ENCODE measurements at places on chromosomes 5 and 9.
A peak's percentile ranks its signal among the peaks of the same experiment; 100 is the strongest.

DNA sequence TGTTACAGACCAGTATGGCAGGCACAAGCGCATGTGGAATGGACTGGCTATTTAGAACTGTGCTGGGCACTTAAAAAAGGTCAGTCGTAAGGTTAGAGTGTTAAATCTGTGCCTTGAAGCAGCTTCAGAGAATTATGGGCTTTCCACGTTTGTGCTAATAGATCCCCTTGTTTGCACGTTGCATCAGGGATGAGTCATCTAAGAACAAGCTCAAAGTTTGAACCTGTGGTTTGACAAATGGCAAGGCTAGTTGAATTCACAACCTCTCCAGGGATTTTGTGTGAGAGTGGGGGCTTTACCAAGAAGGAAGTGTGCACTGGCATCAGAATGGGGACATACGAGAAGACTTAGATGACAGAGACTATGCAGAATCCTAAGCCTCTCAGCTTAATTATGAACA lies 249.6 kb downstream of the IRX1 start:
- DNase-seq, result no peak

DNA sequence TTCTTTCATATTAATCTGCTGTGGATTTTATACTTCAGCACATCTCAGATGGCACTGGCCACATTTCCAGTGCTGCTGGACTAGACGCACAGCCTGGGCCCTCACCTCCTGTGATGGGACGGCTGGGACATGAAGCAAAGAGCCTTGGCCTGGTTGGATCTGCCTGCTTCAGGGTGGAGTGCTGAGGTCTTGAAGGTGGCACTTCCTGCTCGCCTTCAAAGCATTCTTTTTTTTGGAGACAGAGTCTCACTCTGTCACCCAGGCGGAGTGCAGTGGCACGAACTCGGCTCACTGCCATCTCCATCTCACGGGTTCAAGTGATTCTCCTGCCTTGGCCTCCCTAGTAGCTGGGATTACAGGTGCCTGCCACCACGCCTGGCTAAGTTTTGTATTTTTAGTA lies 73.1 kb downstream of the RAPGEF1 start:
- no peak for DNase-seq

- DNase-seq, result no peak
Observed at GRCh38 chr9:126965077-126965476, 50.5 kb downstream of the RALGPS1 start.

DNA sequence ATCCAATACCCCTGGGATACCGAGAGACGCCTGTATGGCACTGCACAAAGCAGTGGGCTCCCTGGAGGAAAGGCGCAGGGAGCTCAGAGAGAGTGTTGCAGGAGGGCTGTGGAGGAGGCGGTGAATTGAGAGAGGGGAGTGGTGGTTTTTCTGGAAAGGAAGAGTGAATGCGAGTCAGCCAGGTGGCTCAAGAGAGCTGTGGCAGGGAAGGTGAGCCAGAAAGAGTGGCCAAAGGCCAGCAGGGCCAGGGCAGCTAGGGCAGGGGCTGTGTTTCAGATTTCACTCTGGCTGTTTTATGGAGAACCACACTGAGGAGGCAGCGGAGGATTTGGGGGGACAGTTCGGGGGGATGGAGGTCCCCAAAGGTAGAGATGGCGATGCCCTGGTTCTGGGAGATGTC lies 13.0 kb upstream of the DAB2IP start:
- no peak for DNase-seq

- DNase-seq, result no peak
Observed at GRCh38 chr5:150637245-150638052, 3.0 kb upstream of the SYNPO start.

GRCh38 chr9:9341203-9341602 lies 1271.6 kb downstream of the PTPRD start:
- DNase-seq, result no peak

- peak; percentile 12 for DNase-seq
Observed at GRCh38 chr5:72108202-72109061, 1.2 kb downstream of the MAP1B start.

DNA sequence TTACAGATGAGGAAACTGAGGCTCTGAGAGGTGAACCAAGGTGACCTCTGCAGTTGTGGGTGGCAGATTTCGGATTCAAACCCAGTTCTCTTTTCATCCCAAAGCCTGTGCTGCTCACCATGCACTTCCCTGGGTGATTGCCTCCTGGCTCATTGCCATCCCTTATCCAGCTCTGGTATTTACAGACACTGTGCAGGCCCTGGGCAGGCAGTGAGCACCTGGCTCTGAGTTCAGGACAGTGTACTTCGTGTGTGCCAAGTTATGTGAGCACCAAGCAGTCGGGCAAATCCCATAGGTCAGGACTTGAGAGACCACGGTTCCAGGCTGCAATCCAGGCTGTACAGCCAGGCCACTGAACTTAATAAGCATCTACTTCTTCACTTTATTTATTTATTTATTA lies 1.4 kb downstream of the LRSAM1 start:
- DNase-seq, result peak; percentile 49

DNA sequence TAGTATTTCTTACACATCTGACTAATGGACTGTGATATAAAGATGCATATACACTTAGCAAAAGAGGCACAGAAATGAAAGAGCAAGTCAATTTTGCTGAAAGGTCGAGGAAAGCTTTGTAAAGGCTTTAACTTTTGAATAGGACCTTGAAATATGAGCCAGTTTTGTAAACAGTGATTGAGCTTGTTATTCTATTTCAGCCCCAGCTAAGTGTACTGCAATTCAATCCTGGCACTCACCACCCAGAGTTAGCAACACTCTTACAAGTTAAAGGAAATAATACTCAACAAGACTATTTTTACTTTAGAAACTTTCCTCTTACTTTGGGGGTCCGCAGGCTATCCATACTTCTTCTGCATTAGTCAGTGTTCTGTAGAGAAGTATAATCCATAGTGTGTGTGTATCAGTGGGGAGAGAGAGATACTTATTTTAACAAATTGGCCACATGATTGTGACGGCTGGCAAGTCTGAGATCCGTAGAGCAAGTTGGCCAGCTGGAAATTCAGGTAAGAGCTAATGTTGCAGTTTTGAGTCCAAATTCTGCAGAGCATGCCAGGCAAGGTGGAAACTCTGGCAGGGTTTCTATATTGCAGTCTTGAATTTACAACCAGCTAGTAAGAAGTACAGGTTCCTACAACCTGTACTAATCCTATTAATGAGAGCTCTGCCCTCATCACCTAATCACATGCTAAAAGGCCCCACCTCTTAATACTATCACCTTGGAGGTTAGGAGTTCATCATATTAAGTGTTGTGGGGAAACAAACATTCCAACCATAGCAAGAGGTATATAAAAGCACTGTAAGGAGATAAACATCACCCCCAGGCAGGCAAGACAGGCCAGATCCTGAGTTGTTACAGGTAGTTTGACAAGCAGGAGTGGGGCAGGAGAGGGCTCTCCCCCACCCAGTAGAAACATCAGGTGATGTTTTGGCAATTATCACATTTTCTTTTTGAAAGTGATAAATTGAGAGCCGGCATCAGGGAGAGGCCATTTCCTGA lies 33.6 kb downstream of the IL7R start:
- DNase-seq, result no peak

All from RPMI8226 (cell line).